ENCODE measurements at places on chromosomes 7 and 10.

DNA sequence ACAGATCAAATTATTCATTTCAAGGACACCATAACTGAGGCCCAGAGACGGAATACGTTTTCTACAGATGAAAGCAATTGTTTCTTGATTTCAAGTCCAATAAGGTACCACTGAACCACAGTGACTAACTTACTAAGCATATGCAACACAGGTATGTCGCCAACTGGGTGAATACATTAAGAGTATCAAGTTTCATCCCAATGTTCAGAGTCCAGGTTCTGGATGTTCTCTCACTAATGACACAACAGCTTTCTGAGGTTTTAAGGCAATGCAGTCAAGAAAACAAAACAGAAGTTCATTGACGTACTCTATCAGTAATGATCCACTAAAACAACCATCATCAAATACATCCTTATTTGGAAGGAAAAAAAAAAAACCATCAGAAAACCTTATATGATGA, 35.8 kb downstream of the NSUN6 start:
- no peaks in the 10 kb centered on the region for H3K27me3 ChIP-seq
- H3K27ac ChIP-seq, result no peak overlapping the region
- peaks cover 30% of the 10 kb centered on the region for H3K36me3 ChIP-seq
- no peak for DNase-seq
- H3K4me1 ChIP-seq, result no peaks in the 10 kb centered on the region

DNA sequence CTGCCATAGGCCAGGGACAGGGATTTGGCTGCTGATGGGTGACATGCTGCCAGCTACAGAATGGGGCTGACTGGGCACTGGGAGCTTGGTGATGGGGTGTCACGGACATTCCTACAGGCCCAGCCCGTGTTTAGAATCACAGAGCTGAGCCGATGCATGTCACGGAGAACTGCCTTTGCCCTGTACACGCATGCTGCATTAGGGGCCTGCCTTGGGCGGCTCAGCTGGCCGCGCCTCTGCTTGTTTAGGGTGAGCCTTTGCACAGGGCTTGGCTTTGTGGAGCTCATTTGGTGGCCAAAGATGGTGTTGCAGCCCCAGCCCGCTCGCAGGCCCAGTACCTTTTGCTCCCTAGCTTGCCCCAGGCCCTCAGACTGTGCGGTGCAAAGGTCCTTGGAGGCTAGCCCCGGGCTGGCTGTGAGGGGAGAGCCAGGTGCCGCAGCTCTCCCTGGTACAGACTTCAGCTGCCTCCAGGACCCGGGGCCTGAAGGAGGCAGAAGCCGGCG, 108.4 kb upstream of the BTBD16 start:
- no peak for DNase-seq
- no peak overlapping the region for H3K27ac ChIP-seq
- H3K4me3 ChIP-seq, result peak overlapping the region; percentile 84
- peaks cover 11% of the 10 kb centered on the region for H3K4me1 ChIP-seq

GRCh38 chr10:80421050-80421706, 12.8 kb downstream of the PRXL2A start:
- no peaks in the 10 kb centered on the region for H3K4me1 ChIP-seq
- H3K4me3 ChIP-seq, result no peak overlapping the region
- DNase-seq, result no peak

GRCh38 chr7:30177965-30178364, 43.2 kb downstream of the MTURN start:
- H3K4me3 ChIP-seq, result no peak overlapping the region
- no peaks in the 10 kb centered on the region for H3K36me3 ChIP-seq
- DNase-seq, result no peak
- no peaks in the 10 kb centered on the region for H3K27me3 ChIP-seq
- H3K4me1 ChIP-seq, result no peaks in the 10 kb centered on the region

DNA sequence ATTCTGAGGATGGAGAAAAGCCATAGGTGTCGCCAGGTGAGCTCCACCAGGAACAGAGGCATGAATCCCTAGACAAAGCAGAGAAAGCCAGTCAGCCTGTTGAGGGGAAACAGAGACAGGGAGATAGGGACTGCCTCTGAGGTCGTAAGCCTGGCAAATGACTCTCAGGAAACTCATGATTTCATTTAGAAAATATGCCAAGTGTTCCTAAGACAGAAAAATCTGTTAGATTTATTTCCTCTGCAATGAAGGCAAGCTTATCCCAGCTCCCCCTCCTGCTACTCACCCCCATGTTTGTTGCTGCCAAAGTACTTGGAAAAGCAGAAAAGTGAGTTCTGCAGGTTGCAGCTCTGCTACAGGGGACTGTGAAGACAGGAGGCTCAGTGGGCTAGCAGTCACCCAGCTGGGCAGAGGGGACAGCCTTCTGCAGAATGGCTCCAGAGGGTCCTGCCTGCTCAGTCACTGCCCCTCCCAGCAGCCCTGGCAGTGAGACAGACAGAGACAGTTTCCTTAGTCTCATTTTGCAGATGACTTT, 184.3 kb downstream of the ADRA2A start:
- no peak for DNase-seq
- H3K27me3 ChIP-seq, result no peaks in the 10 kb centered on the region
- H3K36me3 ChIP-seq, result no peaks in the 10 kb centered on the region
- no peak overlapping the region for H3K27ac ChIP-seq
- H3K4me1 ChIP-seq, result no peaks in the 10 kb centered on the region
- H3K4me3 ChIP-seq, result no peak overlapping the region

DNA sequence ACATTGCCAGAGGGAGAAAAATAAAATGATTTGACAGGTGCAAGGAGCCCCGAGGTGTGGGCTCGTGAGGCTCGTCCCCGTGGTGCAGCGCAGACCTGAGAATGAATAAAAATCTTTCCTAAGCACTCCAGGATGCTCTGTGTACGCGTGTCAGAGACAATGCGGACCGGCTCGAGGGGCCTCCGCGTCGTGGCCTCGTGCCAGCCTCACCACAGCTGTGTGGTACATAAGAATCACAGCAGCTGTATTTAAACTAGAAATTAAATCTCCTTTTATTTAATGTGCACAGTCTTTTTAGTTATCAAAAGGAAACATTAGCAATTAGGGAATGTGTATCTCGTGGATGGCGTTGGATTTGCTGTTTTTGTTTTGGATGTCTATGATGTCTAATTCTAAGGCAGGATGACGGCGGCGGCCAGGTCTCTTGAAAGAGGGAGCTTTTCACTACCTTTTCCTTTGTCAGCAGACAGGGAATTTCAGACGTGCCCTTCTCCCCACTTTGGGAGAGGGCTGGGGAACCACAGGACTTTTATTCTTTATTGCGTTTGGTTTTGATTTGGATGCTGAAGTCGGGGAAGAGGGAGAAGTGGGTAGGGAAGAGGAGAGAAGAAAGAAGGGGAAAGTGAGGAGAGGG, 365.3 kb upstream of the SHH start:
- H3K36me3 ChIP-seq, result no peaks in the 10 kb centered on the region
- H3K4me3 ChIP-seq, result no peak overlapping the region
- H3K27ac ChIP-seq, result no peak overlapping the region
- no peak for DNase-seq
- H3K27me3 ChIP-seq, result no peaks in the 10 kb centered on the region

DNA sequence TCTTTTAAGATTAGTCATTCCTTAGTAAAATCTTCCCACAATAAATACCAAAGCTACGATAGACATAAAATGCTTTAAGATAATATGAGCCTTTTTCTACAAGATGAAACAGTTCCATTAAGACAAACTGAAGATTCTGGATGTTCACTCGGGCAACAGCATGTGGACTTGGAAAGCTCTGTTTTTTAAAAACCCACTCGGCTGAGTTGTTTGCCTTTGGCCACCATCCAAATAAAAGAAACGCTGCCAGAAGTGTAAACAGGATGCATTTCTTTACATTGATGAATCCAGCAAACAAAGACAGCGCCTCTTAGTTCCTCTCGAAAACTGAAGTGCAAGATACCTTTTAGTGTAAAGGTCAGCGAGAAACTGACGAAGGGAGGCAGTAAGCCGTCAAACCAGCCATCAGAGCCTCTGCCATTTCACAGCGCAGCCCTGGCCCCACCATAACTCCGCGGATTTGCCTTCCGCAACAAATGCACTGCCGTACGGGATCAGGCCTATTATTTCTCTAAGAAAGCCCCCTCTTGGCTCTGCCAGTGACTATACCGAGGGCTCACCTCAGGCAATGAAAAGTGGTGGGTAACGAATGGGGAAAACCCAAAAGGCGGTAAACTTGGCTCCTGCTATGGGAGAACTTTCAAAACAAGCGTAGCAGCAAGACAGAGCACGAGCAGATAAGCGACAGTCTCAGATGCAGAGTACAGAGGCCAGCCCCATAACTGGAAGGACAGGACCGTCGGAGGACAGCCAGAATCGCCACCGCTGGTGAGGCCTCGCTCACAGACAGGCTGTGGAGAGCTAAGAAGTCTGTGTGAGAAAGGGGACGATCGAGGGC, 41.4 kb downstream of the GNA12 start:
- H3K27me3 ChIP-seq, result no peaks in the 10 kb centered on the region
- H3K4me3 ChIP-seq, result no peak overlapping the region
- H3K4me1 ChIP-seq, result peaks cover 34% of the 10 kb centered on the region
- DNase-seq, result no peak
- peak overlapping the region; percentile 51 for H3K27ac ChIP-seq
- H3K36me3 ChIP-seq, result no peaks in the 10 kb centered on the region

DNA sequence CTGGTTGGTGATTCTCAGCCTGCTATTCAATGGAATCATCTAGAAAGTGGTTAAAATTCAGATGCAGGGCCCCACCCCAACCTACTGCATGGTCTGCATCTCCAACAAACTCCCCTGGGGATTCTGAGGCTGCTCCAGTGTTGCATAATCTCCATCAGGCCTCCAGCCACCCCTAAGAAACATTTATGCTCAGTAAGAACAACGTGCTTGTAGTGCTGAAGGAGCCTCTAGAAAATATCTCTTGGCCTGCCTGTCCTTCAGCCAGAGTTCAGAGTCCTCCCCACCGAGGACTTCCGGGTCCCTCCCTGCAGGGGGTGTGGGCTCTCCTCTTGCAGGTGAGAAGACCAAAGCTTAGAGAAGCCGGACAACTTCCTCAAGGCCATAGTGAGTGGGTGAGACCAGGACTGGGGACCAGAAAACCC, 159.8 kb downstream of the SH3PXD2A start:
- no peak for DNase-seq
- H3K36me3 ChIP-seq, result no peaks in the 10 kb centered on the region
- H3K4me3 ChIP-seq, result no peak overlapping the region
- H3K4me1 ChIP-seq, result peaks cover 5% of the 10 kb centered on the region
- no peak overlapping the region for H3K27ac ChIP-seq
- H3K27me3 ChIP-seq, result peaks cover 17% of the 10 kb centered on the region
